ENCODE measurements at places on chromosomes 11 and 22.

- no peak for DNase-seq
These were observed 5.8 kb upstream of the PPIL2 start for GRCh38 chr22:21659864-21660525.

DNA sequence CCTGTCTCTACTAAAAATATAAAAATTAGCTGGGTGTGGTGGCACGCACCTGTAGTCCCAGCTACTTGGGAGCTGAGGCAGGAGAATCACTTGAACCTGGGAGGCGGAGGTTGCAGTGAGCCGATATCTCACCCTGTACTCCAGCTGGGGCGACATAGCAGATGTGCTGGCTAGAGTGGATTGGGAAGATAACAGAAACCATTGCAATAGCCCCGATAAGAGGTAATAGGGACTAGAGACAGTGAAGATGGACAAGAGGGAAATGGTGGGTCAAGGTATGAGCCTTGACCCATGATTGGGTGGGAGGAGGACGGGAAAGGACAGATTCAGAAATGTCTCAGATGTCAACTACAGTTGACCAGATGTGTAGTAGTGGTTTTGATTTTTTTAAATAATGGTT lies 6.1 kb downstream of the SWAP70 start:
- no peak for DNase-seq

DNA sequence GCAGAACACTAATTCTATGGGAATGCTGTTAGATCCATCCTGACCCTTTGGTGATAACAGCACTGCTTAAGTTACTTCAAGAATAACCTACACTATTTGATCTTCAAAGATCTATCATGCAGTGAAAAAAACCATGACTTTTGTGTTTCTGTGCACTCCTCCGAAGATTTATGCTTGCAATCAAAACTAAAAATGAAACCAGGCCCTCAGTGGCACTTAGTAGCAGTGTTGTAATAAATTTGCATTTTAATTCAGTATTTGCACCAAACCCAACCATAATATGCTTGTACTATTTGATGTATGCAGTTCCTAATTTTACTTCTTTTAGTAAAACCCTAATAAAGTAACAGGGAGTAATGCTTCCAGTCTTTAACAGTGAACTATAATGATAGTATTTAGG lies 130.7 kb downstream of the SOX6 start:
- no peak for DNase-seq

DNA sequence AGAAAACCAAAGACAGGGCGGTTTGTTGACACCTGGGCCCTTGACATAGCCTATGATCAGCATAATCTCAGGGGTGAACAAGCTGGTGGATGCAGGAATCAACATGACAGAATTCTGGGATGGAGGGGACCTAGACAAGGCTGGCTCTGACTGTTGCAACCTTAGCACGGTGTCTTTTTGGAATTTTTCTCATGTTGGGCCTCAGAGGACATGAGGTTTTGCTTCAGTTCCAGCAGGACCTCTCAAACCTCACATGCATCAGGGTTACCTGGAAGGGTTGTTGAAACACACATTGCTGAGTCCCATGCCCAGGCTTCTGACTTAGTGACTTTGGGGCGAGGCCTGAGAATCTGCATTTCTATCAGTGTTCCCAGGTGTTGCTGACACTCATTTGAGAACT lies 345.6 kb upstream of the B3GAT1 start:
- DNase-seq: no peak

DNA sequence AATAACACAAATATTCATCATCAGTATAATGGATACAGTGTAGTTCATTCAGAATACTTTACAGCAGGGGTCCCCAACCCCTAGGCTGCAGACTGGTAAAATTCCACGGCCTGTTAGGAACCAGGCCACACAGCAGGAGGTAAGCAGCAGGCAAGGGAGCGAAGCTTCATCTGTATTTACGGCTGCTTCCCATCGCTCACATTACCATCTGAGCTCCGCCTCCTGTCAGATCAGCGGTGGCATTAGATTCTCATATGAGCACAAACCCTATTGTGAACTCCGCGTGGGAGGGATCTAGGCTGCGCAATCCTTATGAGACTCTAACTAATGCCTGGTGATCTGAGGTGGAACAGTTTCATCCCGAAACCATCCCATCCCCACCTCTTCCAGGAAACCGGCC lies 125.1 kb downstream of the SERGEF start:
- DNase-seq: no peak

DNA sequence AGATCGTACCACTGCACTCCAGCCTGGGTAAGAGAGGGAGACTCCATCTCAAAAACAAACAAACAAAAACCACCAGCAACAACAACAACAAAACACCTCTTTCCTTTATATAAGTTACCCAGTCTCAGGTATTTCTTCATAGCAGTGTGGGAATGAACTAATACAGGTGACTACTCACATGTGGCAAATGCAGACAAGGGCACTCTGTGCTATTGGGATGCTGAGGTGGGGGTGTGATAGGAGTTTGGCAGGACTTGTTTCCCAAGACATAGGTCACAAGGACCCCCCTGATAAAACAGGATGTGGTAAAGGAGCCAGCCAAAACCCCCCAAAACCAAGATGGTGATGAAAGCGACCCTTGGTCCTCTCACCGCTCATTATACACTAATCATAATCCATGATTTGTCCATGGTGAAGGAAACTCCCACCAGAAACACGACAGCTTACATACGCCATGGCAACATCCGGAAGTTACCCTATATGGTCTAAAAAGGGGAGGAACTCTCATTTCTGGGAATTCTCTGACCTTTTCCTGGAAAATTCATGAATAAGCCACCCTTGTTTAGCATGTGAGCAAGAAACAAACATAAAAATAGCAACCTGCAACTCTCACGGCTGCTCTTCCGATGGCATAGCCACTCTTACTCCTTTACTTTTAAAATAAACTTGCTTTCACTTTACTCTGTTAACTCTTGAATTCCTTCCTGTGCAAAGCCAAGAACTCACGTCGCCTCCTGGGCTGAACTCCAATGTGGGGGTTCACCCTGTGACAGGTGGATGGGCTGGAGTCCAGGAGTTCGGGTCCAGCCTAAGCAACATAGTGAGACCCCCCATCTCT lies 18.8 kb upstream of the INCENP start:
- DNase-seq: peak; percentile 46

- DNase-seq: no peak
These were observed 9.0 kb upstream of the DLAT start for GRCh38 chr11:112016088-112016764.

GRCh38 chr11:10349281-10349665 lies 44.4 kb downstream of the ADM start:
- no peak for DNase-seq

- no peak for DNase-seq
These were observed 13.1 kb downstream of the EEF1G start for GRCh38 chr11:62560566-62561103.

DNA sequence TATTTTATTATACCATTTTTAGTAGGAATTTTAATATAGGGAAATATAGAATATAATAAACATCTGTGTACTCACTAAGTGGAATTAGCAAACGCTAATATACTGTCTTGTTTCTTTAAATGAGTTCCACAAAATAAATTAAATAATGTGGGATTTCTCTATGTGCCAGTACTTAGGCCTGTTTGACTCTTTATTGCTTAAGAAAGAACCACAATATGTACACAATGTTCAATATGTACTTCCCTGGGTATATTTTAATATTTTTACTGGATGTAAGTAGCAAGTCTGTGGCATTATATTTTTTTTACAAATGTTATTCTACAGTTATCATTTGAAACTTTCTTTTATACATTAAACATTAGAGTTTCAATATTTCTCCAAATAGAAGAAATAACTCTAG lies 92.5 kb upstream of the CARD18 start:
- no peak for DNase-seq

- DNase-seq: no peak
These were observed 20.8 kb upstream of the ARRB1 start for GRCh38 chr11:75371949-75372876.

- DNase-seq: no peak
These were observed 13.2 kb downstream of the MAP6 start for GRCh38 chr11:75655605-75656004.

DNA sequence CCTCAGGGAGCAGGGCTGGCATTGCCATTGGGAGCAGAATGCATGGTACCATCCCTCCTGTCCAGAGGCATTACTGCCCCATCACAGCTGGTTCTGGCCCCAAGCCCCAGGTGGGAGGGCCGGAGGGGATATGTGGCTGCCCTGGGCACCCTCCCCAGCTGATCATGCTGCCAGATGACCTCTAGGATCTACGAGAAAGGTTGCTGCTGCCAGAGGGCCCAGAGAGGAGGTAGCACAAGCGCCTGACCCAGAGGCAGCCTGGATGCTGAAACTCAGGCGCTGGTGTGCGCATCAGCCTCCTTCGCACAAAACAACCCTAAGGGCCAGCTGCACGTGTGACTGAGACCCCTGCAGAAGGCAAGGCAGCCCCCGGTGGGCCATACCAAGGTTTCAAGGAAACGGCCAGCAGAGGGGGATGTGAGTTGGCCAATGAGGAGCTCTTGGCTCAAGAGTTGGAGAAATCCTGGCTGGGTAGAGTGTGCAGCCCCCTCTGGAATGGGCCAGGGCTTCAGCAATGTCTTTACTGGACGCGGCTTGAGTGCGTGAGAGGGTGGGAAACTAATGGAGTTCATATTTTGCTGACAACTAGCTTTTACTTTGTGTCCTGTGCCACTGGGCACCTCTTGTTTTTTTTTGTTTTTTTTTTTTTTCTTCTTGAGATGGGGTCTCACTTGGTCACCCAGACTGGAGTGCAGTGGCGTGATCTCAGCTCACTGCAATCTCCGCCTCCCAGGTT lies 88.3 kb upstream of the PARVA start:
- no peak for DNase-seq

DNA sequence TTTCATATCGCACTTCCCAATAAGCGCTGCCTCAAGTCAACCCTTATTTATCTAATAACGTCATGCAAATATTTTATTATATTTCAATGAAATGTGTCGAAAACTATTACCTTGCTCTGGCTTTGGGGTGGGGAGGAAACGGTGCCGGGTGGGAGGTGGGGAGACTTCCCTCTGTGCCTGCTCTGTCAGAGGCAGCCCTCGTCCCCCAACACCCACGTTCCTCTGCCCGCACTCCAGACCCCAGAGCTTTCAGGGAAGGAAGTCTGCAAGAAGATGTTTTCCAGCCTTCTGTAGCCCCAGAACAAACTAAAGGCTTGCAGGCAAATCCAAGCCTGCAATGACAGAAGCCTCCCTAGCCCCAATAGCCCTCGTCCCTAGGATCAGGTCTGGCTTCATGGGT lies 235.7 kb downstream of the BUD13 start:
- DNase-seq: no peak

GRCh38 chr11:87022254-87022653 lies 15.5 kb upstream of the TMEM135 start:
- DNase-seq: no peak

- no peak for DNase-seq
These were observed 6.7 kb downstream of the HSD17B12 start for GRCh38 chr11:43687120-43687791.

- no peak for DNase-seq
These were observed 164.4 kb downstream of the TEAD1 start for GRCh38 chr11:12838463-12839123.

GRCh38 chr22:36649066-36649465 lies 54.5 kb downstream of the CACNG2 start:
- DNase-seq: no peak

DNA sequence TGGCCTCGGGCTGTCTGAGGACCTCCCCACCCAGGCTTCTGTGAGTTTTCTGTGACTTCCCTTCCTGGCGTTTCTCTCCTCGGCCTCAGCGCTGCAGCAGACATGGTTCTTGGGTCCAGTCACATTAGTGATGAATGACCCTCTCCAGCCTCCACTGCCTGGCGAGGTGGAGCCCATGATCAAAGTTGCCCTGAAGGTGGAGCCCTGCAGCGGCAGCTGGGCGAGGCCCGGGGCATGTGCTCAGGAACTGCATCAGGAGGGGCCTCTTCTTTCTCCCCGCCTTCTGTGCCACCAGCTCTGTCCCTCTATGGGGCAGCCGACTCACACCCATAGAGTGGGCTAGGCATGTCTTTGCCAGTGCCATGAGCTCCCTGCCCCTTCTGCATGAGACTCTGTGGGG lies 1079.7 kb downstream of the TBC1D22A start:
- DNase-seq: no peak

DNA sequence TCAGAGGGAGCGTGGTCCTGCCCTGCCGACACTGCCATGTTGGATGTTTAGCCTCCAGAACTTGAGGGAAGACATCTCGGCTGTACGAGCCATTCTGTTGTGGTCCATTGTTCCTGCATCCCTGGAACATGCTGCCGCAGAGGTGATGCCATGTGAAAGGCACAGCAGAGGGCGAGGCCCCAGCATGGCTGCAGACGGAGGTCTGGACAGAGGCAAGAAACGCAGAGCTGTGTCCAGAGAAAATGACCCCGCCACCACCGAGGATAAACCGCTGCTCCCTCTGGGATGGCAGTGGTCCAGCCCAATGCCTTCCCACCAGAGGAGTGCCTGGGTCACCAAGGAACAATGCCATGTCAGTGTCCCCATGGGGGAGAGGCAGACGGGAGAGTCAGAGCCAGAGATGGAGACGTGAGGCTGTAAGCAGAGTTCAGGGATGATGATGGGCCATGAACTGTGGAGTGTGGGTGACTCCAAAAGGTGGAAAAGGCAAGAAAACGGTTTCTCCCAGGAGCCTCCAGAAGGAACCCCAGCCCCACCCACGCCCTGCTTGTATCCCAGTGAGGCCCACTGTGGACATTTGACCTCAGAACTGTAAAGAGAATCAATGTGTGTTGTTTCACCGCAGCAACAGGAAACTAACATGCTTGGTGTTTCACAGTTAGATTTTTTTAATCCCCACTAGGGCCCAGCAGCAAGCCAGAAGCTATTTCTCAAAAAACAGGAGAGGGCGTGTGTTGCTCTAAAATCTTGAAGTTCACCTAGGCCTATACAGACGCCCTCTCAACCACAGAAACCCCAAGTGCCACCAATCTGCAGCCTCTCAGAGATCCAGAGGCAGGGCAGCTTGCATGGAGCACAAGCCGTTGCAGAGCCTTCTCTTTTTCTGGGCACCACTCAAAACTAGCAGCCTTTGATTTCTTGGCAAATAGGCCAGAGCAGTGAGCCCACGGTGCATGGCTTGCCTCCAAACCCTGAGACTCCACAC lies 1422.9 kb downstream of the TBC1D22A start:
- no peak for DNase-seq

GRCh38 chr22:25142102-25142501 lies 57.6 kb upstream of the CRYBB3 start:
- DNase-seq: no peak

- no peak for DNase-seq
These were observed 1405.6 kb upstream of the TENM4 start for GRCh38 chr11:80846442-80846841.

GRCh38 chr11:102485095-102485722 lies 32.6 kb upstream of the TMEM123 start:
- DNase-seq: no peak

- no peak for DNase-seq
These were observed 8.4 kb upstream of the OMP start for GRCh38 chr11:77093987-77094840.

GRCh38 chr11:65862941-65863888 lies 3.0 kb downstream of the MUS81 start:
- no peak for DNase-seq

DNA sequence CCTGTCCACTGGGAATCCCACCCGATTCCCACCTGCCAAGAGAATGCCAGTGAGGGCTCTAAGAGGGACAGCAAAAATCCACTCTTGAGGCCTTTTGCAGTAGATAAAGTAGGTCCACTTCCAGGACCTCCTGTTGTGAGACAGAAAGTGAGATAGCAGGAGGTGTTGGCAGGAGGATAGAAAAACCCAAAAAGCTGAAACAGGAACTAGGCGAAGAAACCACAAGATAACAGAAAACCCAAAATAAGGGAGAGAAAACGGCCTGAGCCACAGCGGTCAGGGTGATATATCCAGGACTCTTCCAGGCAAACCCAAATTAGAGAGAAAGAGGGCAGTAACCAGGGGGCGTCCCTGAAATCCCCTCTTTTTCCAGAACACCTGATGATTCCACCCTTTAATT lies 79.7 kb upstream of the LINC01488 start:
- no peak for DNase-seq
